Immature natural killer cell (primary cell): ENCODE measurements at places on chromosomes 2 and 18. TPM values are rescaled to one million over a fixed set of nuclear protein-coding genes. Genes with fewer than 3 reads are reported as not detected.
A peak's percentile ranks its signal among the peaks of the same experiment; 100 is the strongest.

Gene CFAP53
- 0.34 TPM for polyA plus RNA-seq

DNA sequence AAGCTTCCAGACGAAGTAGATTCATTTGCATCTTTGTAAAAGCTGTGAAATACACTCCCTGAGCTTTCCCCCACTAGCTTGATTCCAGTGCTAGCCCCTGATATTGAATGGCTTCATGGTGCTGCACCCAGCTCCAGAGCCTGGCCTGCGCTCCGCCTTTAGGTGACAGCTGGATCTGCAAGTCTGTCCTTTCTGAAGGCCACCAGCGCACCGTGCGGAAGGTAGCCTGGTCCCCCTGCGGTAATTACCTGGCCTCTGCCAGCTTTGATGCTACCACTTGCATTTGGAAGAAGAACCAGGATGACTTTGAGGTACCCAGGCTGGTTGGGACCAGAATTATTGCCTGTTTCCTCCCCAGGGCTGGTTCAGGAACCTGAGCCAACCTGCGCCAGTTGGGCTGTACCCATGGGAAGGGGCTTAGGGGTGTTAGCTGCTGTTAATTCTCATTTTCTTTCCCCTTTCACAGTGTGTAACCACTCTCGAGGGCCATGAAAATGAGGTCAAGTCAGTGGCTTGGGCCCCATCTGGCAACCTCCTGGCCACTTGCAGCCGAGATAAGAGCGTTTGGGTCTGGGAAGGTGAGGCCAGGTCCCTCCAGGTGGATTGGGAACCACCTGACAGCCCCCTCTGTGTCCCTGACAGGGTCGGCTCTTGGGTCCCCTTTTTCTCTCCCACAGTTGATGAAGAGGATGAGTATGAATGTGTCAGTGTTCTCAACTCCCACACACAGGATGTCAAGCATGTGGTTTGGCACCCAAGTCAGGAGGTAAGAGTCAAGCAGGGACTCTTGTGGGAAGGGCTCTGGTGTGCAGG is 1.3 kb downstream of the CIAO1 start:
- peak; percentile 28 for DNase-seq

DNA sequence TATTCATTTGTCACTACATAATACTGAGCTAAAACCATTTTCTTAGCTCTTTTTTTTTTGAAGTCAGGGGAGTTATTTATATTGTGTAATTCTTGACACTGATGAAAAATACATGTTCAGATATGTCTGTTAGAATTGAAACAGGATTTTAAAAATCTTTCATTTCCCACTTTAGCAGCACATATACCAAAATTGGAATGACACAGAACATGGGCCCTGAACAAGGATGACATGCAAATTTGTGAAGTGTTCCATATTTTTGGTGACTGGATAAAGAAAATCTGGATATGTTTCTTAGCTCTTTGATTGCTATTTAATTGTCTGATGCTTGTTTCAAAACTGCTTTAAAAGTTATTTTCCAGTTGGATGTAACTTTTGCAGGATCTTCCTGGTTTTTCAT is 1963.9 kb upstream of the LRRTM1 start:
- no peak for DNase-seq

Gene SPR
- polyA plus RNA-seq, result 1.4 TPM

Gene SKOR2
- not detected for polyA plus RNA-seq

GRCh38 chr2:112954364-112954763 is 23.4 kb upstream of the IL36G start:
- no peak for DNase-seq

DNA sequence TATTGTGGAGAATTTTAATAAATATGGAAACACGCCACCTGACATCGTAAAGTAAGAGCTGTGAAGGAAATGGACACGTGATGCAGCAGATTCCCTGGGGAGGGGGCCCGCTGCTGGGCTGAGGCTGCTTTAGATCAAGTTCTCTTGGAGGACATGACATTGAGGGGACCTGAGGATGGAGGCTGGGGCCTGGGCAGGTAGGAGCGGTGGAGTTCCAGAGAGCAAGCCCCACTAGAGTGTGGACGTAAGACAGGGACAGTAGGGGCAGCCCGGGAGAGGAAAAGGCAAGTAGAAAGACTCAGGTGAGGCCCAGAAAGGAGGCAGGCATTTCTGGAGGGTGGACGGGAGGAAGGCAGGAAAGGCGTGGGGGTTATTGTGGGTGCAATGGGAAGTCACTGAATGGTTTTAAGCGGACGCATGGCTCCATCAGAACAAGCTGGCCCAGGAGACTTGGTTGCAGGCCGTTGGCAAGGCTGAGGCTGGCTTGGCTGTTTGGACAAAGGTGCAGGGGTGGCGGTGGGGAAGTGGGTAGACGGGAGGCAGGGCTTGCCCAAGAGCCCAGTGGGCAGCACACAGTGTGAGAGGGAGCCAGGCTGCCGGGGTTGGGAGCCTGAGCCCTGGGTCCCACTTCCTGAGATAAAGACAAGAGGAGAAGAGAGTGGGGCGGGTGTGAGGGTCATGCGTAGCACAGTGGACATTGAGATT is 15.7 kb downstream of the SIGLEC15 start:
- DNase-seq, result no peak

Gene LCT
- polyA plus RNA-seq, result not detected
